Naive thymus-derived CD4-positive, alpha-beta T cell (primary cell): ENCODE measurements at places on chromosomes 5 and 9. TPM values are rescaled to one million over a fixed set of nuclear protein-coding genes. Genes with fewer than 3 reads are reported as not detected.
A peak's percentile ranks its signal among the peaks of the same experiment; 100 is the strongest.

GRCh38 chr9:71472400-71472799 is 295.9 kb downstream of the CEMIP2 start:
- DNase-seq, result no peak

DNA sequence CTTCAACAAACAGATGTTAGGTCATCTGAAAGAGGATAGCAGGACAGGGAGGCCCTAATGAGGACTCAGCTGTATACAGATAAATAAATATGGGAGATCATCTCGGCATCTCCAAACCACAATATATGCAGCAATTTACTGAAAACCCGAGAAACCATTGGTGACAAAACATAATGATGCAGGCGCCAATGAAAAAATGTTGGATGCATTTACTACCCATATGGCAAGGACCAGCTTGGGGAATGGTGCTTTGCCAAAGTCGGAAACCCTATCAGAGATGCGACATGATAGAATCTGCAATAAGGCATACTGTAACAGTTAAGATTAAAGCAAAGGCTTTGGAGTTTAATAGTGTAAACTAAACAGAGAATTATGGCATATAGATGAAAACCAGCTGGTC is 92.0 kb downstream of the SNCAIP start:
- DNase-seq, result no peak

GRCh38 chr9:72213906-72214305 is 64.7 kb downstream of the GDA start:
- no peak for DNase-seq

Gene ABCA1
- 0.56 TPM for polyA plus RNA-seq

- DNase-seq, result no peak
Measured at GRCh38 chr5:137148159-137148558, 351.0 kb downstream of the SPOCK1 start.

- DNase-seq, result no peak
Measured at GRCh38 chr9:70060883-70061507, 17.3 kb downstream of the MAMDC2 start.

Gene FYB1
- polyA plus RNA-seq, result 342 TPM

DNA sequence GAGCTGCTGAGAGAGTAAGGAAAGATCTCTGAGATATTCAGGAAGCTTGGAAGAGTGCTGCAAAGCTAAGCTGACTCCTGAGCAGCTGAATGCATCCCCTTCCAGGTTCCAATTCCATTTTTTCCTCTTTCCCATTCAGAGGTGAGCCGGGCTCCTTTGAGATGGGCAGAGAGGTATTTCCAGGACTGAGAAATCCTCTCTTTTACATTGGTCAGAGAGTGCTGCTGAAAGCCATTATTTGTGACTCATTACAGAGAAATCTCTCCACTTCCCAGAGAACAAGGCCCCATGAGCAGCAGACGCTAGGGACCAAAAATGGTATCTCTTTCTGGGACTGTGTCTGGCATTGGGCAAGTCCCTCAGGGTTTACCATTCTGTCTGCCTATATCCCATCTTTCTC is 3.7 kb downstream of the MCTP1 start:
- DNase-seq, result no peak

Gene FOXD4
- polyA plus RNA-seq, result 0.12 TPM

GRCh38 chr5:154842689-154843530 is 7.5 kb downstream of the FAXDC2 start:
- no peak for DNase-seq

Gene RNF180
- not detected for polyA plus RNA-seq

DNA sequence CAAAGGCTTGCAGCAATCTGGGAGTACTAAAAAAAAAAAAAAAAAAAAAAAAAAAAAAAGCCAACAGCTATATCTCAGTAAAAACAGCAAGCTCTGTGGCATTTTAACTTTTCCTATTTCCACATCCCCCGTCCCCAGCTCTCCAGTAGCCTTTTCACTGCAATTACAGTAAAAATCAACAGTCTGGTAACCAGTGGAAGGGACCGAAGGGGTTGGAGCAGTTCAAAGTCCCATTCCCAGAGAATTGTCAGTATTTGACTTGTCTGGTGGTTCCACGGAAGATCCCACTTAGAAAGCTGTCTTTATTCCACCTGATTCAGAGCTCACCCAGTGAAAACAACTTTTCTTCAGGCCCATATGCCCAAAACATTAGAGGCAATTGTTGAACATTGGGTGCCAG is 71.8 kb upstream of the ZBTB43 start:
- DNase-seq, result no peak

GRCh38 chr9:75985515-75985914 is 95.0 kb downstream of the PCSK5 start:
- no peak for DNase-seq

Gene FBXW11
- polyA plus RNA-seq, result 15.0 TPM

Gene MGAT1
- polyA plus RNA-seq, result 98.6 TPM

Gene LRRC14B
- polyA plus RNA-seq, result 0.51 TPM

- DNase-seq, result no peak
Measured at GRCh38 chr9:127011772-127012171, 97.2 kb downstream of the RALGPS1 start.

- no peak for DNase-seq
Measured at GRCh38 chr5:53871050-53871449, 310.6 kb downstream of the NDUFS4 start.

DNA sequence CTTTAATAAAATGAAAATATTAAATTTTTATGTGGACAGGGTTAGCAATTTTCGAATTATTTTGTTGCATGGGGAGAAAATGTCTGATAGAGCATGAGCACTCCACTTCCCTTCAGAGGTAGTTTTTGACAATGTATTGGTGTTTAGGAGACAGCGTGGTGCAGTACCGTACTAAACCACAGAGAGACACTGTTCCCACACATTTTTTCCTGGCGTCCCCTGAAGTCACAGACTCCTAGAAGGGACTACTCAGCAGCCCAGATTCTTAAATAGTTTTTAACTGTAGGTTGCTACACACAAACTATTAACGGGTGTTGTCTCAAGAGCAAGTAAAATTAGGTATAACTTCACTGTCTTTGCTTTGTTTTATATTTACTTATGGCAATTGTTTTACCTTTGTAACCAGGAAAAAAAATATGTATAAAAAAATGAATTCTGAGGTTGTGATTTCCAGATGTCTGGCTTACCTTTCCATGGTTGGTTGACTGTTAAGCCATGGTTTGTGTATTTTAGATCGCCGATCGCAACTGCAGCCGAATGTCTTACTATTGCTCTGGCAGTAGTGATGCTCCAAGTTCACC is 171.2 kb downstream of the DOCK8 start:
- DNase-seq, result peak; percentile 8

DNA sequence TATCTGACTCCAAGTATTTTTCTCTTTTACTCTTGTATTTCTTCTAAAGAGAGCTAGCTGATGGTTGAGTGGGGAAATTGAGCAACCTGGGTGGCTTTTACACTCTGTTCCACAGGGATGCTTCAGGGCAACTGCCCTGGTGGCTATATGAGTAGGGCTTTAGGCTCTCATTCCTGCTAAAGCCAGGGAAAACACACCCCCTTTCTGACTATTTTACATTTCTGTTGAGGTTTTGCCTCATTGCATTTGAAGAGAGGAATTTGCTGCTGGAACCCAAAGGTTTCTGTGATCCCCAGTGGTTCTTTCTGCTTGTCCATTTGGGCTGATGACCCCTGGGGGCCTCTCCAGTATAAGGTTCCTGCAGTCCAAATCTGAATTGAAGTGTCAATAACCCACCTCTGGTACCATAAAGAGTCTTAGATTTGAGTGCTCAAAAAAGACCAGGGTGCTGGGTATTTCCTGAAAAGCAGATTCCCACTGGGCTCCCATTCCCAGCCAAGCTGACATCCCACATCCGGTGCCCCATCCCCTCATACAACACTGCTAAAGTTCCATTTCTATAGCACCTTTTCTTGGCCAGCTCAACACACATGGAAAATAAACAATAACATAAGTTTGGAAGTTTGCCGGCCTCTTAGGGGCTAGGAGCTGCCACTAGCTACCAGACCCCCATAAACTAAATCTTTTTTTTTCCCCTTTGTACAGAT is 59.5 kb downstream of the PAPPA start:
- no peak for DNase-seq

DNA sequence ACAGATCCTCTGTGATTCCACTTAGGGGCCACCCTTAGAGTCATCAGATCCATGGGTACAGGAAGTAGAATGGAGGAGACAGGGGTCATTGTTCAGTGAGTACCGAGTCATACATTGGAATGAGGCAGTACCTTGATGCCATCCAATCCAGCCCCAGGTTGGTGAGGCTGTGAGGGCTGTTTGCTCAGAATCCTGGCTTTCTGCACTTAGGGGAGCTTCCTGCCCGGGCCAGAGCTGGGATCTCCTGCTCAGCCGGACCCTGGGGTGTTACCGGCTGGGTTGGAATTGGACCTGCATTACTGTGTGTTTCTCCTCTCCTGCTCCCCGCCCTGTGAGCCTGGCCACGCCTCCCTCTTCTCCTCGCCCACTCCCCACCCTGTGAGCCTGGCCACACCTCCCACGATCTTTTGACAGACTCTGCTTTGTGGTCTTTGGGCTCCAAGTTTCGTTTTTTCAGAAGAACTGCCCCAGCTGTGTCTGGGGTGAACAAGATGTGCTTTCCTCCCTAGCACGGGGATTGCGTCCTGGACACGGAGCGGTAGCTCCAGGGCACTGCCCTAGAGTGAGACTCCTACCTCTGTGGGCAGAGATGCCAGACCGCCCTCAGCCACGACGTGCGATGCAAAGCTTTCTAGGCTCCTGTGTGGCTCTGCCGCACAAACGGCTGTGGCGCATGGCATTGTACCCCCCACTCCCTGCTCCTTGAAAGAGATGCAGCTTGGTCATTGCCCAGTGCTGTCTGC is 15.4 kb downstream of the TRAF2 start:
- peak; percentile 56 for DNase-seq

GRCh38 chr9:131618071-131618479 is 72.8 kb downstream of the PRRT1B start:
- DNase-seq, result no peak

Gene NDOR1
- 10.3 TPM for polyA plus RNA-seq

Gene LCN12
- not detected for polyA plus RNA-seq

DNA sequence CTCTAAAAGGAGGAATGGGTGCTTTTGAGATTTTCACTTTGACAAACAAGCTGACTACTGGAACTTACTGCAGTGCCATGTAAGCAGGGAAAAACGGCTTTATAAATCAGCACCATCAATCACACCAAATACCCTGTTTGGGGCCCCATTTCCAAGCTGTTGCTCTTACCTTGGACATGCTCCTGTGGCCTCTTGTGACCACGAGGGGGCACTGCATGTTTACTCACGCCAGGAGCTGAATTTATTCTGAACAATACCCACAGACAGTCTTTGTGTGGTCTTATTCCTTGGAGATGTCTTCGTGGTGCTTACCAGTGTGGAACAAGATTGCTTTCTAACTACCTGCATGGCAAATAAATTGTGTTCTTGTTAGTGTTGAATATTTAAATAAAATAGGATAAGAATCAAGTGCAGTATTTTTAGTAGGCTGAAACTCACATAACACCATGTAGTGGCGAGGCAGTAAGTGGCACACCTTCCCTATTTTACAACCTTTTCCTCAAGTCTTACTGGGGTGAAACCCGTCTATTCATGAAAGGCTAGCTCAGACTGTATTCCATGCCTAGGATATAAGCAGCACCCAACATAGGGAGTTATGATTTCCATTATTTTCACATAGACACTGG is 155.5 kb upstream of the NMUR2 start:
- DNase-seq, result peak; percentile 0

GRCh38 chr5:14948383-14948782 is 76.8 kb upstream of the ANKH start:
- DNase-seq, result no peak

Gene TMEM245
- polyA plus RNA-seq, result 26.6 TPM

Gene OCLN
- polyA plus RNA-seq, result 0.12 TPM

Gene SLC36A2
- not detected for polyA plus RNA-seq

GRCh38 chr9:79651251-79651795 is 79.6 kb downstream of the TLE4 start:
- no peak for DNase-seq

- DNase-seq, result no peak
Measured at GRCh38 chr5:125926172-125926571, 497.0 kb upstream of the GRAMD2B start.

- no peak for DNase-seq
Measured at GRCh38 chr9:115158661-115159481, 40.9 kb upstream of the TNC start.

Gene GAS1
- polyA plus RNA-seq, result 0.18 TPM

- no peak for DNase-seq
Measured at GRCh38 chr5:21919414-21920022, 933.6 kb downstream of the CDH12 start.

Gene TRIM41
- polyA plus RNA-seq, result 1.1 TPM

Gene PCDHGB2
- polyA plus RNA-seq, result not detected

GRCh38 chr9:129989740-129990139 is 53.2 kb downstream of the FNBP1 start:
- no peak for DNase-seq

Gene PCSK1
- polyA plus RNA-seq, result not detected

GRCh38 chr9:1028501-1029190 is 21.5 kb upstream of the DMRT2 start:
- no peak for DNase-seq

- DNase-seq, result no peak
Measured at GRCh38 chr9:27628311-27628710, 55.0 kb upstream of the C9orf72 start.

Gene FGFR4
- 0.40 TPM for polyA plus RNA-seq

GRCh38 chr5:100690036-100690560 is 154.9 kb downstream of the FAM174A start:
- no peak for DNase-seq

- DNase-seq, result no peak
Measured at GRCh38 chr9:26947736-26948135, 694 bp upstream of the PLAA start.

- no peak for DNase-seq
Measured at GRCh38 chr5:37738057-37738691, 101.7 kb downstream of the GDNF start.

Gene FOXE1
- polyA plus RNA-seq, result 0.05 TPM

Gene RORB
- not detected for polyA plus RNA-seq

DNA sequence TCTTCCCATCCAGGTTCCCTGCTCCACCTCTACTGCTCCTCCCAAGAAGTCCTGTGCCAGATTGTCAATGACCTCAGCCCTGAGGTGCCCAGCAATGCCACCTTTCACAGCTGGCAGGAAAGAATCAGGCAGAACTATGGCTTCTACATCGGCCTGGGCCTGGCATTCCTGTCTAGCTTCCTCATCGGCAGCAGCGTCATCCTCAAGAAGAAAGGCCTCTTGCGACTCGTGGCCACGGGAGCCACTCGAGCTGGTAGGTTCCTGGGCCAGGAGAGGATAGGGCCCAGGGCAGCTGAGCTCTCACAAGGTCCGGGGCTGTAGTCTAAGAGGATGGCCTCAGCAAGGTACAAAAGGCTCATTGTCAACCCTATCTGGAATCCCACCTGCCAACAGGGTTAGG is 3.1 kb downstream of the NIPAL4 start:
- DNase-seq, result no peak

Gene FAT2
- polyA plus RNA-seq, result not detected

Gene PLAC8L1
- not detected for polyA plus RNA-seq

Gene SV2C
- not detected for polyA plus RNA-seq

DNA sequence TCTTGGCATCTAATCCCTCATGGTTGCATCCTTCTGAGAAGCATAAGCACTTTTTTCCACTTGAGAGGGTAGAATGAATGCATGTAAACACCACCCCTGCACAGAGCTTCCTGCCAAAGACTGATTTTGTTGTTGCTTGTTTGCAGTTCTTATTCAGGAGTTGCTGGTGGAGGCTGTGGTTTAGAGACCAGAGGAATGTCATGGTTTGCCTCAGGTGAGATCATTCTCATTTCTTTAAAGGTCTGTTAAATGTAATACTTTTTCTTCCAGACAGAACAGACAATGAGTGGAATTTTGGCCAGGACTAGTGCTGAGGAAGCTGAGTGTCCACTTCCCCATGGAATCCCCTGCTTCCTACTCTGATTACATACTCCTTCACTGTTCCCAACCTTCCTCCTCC is 3.2 kb upstream of the TNC start:
- no peak for DNase-seq
